ENCODE measurements at places on chromosomes 4 and X. TPM values are rescaled to one million over a fixed set of nuclear protein-coding genes. Genes with fewer than 3 reads are reported as not detected.

GRCh38 chr4:75675004-75675531, 1.9 kb upstream of the G3BP2 start:
- H3K27me3 ChIP-seq: no peaks in the 10 kb centered on the region
- no peaks in the 10 kb centered on the region for H3K36me3 ChIP-seq
- no peak overlapping the region for H3K4me3 ChIP-seq
- no peak for DNase-seq

DNA sequence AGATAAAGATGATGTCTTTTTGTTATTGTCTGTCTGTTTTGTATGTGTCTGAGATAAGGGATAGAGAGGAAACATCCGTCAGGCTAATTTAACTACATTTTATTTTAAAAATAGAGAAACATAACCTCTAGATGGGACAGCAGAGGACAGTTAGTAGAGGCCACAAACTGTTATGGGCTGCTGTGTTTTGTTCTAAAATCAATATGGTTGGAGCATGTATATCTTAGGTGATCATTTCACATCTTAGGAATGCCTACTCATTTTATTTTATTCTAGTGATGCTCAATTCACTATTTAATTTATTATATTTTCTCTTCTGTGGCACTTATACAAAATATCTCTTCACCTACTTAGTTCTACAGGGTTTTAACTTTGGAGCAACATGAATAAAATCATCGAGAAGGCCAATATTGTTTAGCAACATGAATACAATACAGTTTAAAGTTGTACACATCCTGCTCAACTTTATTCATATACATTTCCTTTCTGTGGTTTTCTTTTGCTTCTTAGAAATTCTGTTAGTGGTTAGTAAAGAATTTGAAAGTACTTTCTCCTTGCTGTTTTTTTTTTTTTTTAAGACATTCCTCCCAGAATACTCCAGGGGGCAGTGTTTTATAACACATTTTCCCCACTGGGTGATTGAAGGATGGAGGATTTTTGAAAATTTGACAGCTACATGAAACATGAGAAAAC, 392.9 kb downstream of the UNC5C start:
- no peaks in the 10 kb centered on the region for H3K36me3 ChIP-seq
- H3K27ac ChIP-seq: no peak overlapping the region
- no peak overlapping the region for H3K4me3 ChIP-seq
- no peak for DNase-seq
- no peaks in the 10 kb centered on the region for H3K4me1 ChIP-seq
- H3K27me3 ChIP-seq: no peaks in the 10 kb centered on the region

GRCh38 chrX:117510453-117510852, 606.2 kb downstream of the KLHL13 start:
- DNase-seq: no peak
- no peak overlapping the region for H3K4me3 ChIP-seq
- no peaks in the 10 kb centered on the region for H3K4me1 ChIP-seq

DNA sequence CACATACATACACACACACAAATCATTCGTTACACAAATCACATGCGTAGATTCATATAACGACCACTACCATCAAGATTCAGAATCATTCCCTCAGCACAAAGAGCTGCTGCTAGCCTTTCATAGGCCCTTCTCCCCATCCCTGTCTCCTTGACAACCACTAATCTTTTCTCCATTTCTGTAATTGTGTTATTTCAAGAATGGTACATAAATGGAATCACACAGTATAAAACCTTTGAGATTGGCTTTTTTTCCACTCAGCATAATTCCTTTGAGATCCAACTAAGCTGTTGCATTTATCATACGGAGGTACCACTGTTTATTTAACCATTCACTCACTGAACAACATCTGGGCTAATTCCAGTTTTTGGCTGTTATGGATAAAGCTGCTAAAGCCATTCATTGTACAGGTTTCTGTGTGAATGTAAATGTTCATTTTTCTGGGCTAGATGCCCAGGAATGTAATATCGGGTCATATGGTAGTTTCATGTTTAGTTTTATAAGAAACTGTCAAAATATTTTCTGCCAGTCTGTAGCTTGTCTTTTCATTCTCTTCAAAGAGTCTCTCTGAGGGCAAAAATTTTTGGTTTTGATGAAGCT, 64.1 kb downstream of the USP11 start:
- no peaks in the 10 kb centered on the region for H3K4me1 ChIP-seq
- H3K4me3 ChIP-seq: no peak overlapping the region
- peaks cover 8% of the 10 kb centered on the region for H3K27me3 ChIP-seq
- no peak overlapping the region for H3K27ac ChIP-seq

DNA sequence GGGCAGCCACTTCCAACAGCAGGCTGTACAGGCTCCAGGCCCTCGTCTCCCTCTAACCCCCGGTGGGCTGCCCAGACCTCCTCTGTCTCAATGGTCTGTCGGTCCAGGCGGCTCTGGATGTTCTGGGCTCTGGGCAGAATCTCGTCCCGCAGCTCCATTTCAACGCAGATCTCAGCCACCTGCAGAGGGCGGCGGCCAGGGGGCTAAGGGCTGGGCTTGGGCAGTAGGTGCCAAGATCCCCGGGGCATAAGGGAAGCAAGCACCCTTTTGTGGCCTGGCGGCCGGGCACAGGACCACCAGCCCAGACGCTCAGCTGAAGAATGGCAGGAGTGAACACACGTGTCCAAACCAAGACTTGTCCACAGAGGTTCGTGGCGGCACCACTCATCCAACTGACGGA, 9.2 kb downstream of the AVPR2 start:
- no peak for DNase-seq
- H3K27me3 ChIP-seq: no peaks in the 10 kb centered on the region
- no peak overlapping the region for H3K4me3 ChIP-seq
- H3K36me3 ChIP-seq: no peaks in the 10 kb centered on the region
- no peak overlapping the region for H3K27ac ChIP-seq

DNA sequence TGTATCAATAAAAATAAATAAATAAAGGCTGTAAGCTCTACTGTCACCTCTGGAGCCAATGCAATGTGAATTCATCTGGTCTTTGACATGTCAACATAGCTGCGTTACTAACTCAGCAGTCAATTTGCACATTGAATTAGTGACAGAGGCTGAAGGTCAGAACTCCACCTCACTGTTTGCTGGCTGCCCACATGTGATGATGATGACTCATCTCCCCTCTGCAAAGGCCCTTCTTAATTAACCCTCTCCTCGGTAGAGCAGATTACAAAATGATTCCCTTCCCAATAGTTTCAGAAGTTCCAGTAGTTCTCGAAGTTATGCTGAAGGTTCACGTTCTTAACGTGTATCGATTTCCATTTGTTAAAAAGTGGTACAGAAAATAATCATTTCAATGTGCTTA, 1626.0 kb upstream of the TENM3 start:
- H3K4me1 ChIP-seq: no peaks in the 10 kb centered on the region
- DNase-seq: no peak
- H3K4me3 ChIP-seq: no peak overlapping the region
- no peaks in the 10 kb centered on the region for H3K36me3 ChIP-seq
- no peak overlapping the region for H3K27ac ChIP-seq

GRCh38 chrX:633043-633984, 2.7 kb downstream of the SHOX start:
- no peaks in the 10 kb centered on the region for H3K36me3 ChIP-seq
- no peak overlapping the region for H3K27ac ChIP-seq
- no peaks in the 10 kb centered on the region for H3K4me1 ChIP-seq
- H3K27me3 ChIP-seq: peaks cover 79% of the 10 kb centered on the region
- DNase-seq: no peak
- H3K4me3 ChIP-seq: no peak overlapping the region

DNA sequence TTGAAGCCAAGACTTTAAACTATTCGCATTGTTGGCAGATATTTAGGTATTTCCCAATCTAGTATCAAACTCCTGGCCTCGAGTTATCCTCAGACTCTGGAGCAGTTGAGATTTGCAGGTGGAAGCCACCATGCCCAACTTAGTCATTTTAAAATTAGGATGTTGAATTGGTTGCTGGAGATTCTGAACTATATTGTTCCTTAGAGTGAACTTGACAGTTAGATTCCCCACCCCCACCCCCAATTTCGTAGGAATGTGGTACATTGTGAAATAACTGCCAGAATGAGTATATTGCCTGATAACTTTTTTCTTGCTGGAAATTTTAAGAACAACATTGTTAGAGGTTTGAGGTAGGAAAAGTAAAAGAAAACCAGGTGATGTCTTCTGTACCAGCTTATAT, 2.3 kb downstream of the NOCT start:
- H3K36me3 ChIP-seq: no peaks in the 10 kb centered on the region
- no peaks in the 10 kb centered on the region for H3K27me3 ChIP-seq
- no peak overlapping the region for H3K4me3 ChIP-seq
- no peak for DNase-seq
- H3K27ac ChIP-seq: no peak overlapping the region

DNA sequence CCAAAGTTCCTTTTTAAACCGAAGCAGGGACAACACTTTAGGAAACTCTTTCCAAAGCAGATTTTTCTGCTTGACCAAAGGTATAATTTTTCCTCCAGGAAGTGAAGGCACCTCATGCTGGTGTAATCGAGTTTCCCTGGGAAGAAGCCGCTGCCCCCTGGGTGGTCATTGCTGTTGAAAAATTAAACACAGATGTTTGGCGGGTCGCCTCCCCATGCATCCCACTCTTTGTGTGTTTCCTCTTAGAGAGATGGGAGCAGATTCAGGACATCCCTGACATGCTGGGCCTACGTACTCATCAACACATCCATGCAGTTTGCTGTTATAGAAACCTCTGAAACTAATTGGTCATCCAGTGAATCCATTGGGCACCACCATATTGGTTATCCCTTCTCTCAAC, 179.2 kb upstream of the HCCS start:
- H3K36me3 ChIP-seq: no peaks in the 10 kb centered on the region
- no peak overlapping the region for H3K27ac ChIP-seq
- no peak for DNase-seq
- no peaks in the 10 kb centered on the region for H3K4me1 ChIP-seq
- no peaks in the 10 kb centered on the region for H3K27me3 ChIP-seq

GRCh38 chrX:126718440-126718839, 101.1 kb upstream of the PRR32 start:
- H3K27me3 ChIP-seq: no peaks in the 10 kb centered on the region
- H3K4me3 ChIP-seq: no peak overlapping the region
- no peaks in the 10 kb centered on the region for H3K4me1 ChIP-seq
- H3K36me3 ChIP-seq: no peaks in the 10 kb centered on the region

DNA sequence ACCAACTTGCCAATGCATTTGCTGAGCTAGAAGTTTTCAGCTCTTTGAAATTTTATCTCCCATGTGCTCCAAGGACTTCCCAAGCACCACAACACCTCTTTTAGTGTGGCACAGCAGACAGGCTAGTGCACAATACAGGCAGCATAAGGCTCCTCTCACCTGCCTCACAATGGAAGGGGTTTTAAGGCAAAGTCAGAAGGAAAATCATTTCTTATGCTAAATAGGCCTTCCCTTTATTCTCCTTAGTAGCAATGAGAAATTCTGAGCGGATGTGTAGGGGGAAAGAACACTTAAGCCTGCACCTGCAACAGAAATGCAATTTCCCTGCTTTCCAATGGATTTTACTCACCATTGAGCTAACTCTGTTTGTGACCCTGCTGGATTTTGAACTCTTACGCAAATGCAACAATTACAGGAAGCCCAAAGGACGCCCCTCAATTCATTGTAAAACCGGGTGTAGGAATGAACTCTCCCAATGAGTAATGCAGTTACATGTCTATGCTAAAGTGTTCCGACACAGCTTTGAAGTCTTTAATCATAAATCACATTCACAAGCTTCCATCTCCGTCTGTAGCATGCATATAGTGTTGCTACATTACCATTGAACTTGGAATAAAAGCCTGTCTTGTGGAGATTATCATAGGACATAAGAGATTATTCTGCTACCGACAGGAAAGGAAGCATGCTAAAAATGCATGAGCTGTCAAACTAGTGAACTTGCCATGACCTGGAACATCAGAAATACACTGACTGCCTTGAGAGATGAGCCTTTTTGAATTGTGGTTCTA, 1084.9 kb downstream of the RPA4 start:
- H3K27me3 ChIP-seq: no peaks in the 10 kb centered on the region
- no peak overlapping the region for H3K27ac ChIP-seq
- no peaks in the 10 kb centered on the region for H3K4me1 ChIP-seq
- DNase-seq: no peak
- no peaks in the 10 kb centered on the region for H3K36me3 ChIP-seq
- no peak overlapping the region for H3K4me3 ChIP-seq

DNA sequence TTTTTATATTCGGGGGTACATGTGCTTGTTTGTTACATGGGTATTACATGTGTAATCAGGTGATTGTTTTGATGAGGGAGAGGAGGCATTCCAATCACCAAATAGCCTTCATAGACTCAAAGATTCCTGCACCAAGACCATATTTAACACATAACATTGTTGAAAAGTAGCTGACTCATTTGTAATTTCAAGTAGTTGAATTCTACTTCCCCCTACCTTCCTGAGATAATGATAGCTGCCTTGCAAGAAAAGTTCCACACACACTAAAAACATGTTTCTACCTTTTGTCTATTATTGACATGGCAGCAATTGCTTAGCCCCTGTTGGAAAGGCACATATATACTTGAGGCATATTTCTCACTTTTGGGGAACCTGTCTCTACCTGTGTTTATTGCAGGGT, 16.1 kb downstream of the PGAM4 start:
- no peaks in the 10 kb centered on the region for H3K27me3 ChIP-seq
- no peak overlapping the region for H3K4me3 ChIP-seq
- H3K36me3 ChIP-seq: no peaks in the 10 kb centered on the region
- H3K27ac ChIP-seq: no peak overlapping the region

- H3K27me3 ChIP-seq: no peaks in the 10 kb centered on the region
- DNase-seq: no peak
- H3K4me3 ChIP-seq: no peak overlapping the region
- H3K4me1 ChIP-seq: no peaks in the 10 kb centered on the region
- H3K27ac ChIP-seq: no peak overlapping the region
- H3K36me3 ChIP-seq: no peaks in the 10 kb centered on the region
Measured at GRCh38 chrX:19677121-19677520, 161.8 kb upstream of the MAP3K15 start.

DNA sequence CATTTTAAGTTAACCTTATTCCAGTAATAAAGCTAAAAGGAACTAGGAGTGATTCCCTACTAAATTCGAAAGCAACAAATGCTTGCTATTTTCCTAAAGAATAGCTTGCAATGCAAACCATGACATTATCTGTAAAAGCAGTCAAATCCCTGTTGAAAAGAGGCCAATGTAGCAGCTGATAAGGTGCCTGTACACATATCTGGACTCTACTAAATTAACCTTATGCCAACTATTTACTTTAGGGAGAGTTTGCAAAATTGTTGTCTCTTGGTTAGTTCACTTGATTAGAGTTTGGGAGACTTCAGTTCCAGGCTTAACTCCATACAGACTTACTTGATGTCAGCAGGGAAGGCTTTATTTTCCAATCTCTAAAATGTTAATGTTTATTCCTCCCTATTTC, 6.0 kb downstream of the IL13RA2 start:
- H3K4me1 ChIP-seq: no peaks in the 10 kb centered on the region
- H3K27ac ChIP-seq: no peak overlapping the region
- no peak overlapping the region for H3K4me3 ChIP-seq
- H3K27me3 ChIP-seq: no peaks in the 10 kb centered on the region

Gene CT45A10
- not detected for total RNA-seq

Gene SULT1E1
- total RNA-seq: not detected

Gene RNF175
- not detected for total RNA-seq

Gene SLIT2
- total RNA-seq: 5.2 TPM

Gene SLC4A4
- total RNA-seq: 0.83 TPM

Gene PNMA3
- total RNA-seq: not detected

Gene EOLA2
- total RNA-seq: 10.5 TPM

Gene LAMP2
- 108 TPM for total RNA-seq

Gene HPGD
- total RNA-seq: 3.2 TPM

Gene IL2
- not detected for total RNA-seq

All from gastrocnemius medialis (tissue), 4 donors.